ENCODE measurements at places on chromosomes 13 and 19. TPM values are rescaled to one million over a fixed set of nuclear protein-coding genes. Genes with fewer than 3 reads are reported as not detected.

- no peak for DNase-seq
Observed at GRCh38 chr13:85314686-85315085, 484.5 kb downstream of the SLITRK6 start.

- DNase-seq = no peak
Observed at GRCh38 chr19:54460230-54461005, 3.2 kb downstream of the LENG9 start.

DNA sequence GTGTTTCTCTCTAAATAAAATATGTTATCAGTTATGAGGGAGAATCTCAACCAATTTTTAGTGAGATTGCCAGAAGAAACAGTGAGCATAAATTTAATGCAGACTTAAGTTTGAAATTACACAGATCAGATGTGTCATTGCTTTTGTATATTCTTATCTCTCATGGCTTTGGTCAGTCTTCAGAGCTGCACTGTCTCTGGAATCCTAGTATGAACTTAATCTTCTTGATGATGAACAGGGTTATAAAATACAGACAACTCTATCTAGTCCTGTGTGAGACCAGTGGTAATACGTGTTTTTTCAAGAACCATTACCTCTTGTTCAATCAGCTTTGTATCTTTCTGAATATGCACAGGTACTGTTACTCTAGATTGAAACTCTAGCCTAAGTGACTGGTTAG lies 528.0 kb downstream of the DACH1 start:
- DNase-seq = no peak

DNA sequence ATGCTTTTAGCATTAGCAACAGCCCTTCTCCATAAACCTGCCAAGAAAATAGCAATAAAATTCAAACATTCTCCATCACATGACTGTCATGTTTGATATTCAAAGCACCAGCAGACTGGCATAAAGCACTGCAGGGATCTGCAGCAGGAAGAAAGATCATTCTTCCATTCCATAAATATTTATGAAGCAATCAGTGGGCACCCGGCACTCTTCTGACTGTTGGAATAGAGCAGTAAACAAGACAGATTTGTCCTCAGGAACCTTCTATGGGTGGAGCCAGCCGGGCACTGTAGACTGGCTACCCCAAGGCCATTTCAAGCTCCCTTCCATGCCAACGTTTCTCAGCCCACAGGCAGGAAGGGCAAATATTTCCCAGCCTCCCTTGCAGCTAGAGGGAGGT lies 25.5 kb downstream of the PLA2G4C start:
- DNase-seq = no peak

DNA sequence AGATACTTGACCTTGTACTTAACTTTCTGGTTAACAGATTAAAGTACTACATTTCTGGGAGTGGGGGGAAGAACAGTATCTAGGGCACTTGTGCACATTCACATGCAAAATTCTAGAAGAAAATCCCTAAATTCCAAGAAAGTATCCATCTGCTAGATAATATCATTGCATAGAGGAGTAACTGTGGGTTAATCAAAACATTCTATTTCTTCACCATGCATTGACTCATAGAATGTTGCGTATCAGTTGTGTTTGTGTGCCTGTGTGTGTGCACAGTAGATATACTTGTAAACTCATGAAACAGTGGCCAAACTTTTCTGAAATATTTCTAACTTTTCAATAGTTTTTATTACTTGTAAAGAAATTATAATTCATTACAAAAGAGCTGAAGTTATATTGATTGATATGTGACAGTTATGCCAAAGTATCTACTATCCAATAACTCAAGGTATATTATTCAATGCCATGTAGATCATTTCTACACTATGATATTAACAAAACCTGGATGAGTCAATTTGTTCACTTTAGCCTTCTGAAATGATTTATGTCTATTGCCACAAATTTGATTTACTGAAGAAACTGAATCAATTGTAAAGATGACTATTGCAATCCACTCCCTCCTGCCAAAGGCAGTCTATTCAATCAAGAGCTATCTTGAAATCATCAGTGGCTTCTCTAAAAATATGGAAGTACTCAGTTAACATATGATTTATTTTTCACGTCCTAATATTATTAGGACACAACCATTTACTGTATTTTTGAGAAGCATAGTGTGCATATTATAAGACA lies 756.7 kb upstream of the ARGLU1 start:
- DNase-seq = no peak

DNA sequence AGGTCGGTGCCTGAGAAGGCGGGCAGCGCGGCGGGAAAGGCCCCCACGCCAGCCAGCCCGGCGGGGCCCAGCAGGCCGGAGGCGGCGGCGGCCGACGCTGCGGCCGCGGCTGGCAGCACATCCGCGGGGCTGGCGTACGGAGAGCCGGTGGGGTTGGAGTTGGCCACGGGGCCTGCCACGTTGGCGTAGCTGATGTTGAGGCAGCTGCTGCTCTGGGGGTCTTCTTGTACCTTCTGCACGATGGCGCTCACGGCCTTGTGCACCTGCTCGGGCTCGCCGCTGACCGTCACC lies 25.9 kb upstream of the NANOS2 start:
- DNase-seq = no peak

- no peak for DNase-seq
Observed at GRCh38 chr13:59906413-59907049, 257.2 kb downstream of the DIAPH3 start.

- no peak for DNase-seq
Observed at GRCh38 chr13:98507282-98507797, 69.6 kb downstream of the STK24 start.

DNA sequence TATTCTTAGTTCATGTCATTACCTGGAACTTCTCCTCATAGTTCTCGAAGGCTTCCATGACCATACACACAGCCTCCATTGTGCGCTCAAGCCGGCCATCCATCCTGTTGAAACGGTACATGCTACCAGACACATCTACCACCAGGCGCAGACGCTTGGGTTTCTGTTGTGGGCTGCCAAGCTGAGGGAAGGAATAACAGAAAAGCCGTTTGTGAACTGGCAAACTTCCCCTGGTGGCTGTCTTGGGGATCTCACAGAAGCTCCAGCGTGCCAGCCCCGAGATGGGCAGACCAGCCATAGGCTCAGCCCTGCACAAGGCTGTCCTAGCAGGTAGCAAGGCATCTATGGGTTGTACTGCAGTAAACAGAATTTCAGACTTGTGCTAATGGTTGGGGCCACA lies 130.1 kb downstream of the RGCC start:
- no peak for DNase-seq

- no peak for DNase-seq
Observed at GRCh38 chr13:87535911-87536310, 135.3 kb upstream of the SLITRK5 start.

DNA sequence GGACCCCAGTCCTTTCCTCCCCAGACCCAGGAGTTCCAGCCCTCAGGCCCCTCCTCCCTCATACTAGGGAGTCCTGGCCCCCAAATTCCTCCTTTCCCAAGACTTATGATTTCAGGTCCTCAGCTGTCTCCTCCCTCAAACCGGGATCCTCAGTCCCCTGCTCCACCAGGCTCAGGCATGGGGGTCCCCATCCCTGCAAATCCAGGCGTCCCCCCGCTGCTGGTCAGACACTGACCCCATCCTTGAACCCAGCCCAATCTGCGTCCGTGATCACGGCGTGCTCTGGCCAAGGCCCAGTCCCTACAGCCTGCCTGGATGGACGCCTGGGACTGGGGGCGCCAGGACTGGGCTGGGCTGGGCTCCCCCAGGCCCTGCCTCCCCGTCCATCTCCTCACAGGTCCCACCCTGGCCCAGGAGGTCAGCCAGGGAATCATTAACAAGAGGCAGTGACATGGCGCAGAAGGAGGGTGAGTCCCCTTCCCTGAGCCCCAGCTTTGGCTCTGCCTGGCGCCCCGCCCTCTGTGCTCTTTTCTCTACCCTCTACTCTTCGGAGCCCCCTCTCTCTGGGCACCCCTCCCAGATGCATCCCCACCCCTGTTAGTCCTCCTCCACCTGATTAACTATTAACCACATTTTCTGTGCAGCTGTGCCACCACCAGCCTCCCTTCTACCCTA lies 672 bp downstream of the HPN start:
- no peak for DNase-seq

- DNase-seq = no peak
Observed at GRCh38 chr13:109422161-109422560, 364.2 kb downstream of the IRS2 start.

DNA sequence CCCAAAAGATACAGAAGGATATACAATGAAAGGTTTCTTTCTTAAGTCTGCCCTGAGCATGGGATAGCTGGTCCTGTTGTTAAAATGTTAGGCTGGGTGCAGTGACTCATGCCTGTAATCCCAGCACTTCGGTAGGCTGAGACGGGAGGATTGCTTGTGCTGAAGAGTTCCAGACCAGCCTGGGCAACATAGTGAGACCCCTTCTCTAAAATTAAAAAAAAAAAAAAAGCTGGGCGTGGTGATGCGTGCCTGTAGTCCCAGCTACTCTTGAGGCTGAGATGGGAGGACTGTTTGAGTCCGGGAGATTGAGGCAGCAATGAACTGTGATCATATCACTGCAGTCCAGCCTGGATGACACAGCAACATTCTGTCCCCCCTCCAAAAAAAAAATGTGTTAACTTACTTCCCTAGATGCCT lies 52.5 kb upstream of the SHKBP1 start:
- no peak for DNase-seq

GRCh38 chr19:54549224-54549623 lies 24.4 kb upstream of the LILRA2 start:
- no peak for DNase-seq

DNA sequence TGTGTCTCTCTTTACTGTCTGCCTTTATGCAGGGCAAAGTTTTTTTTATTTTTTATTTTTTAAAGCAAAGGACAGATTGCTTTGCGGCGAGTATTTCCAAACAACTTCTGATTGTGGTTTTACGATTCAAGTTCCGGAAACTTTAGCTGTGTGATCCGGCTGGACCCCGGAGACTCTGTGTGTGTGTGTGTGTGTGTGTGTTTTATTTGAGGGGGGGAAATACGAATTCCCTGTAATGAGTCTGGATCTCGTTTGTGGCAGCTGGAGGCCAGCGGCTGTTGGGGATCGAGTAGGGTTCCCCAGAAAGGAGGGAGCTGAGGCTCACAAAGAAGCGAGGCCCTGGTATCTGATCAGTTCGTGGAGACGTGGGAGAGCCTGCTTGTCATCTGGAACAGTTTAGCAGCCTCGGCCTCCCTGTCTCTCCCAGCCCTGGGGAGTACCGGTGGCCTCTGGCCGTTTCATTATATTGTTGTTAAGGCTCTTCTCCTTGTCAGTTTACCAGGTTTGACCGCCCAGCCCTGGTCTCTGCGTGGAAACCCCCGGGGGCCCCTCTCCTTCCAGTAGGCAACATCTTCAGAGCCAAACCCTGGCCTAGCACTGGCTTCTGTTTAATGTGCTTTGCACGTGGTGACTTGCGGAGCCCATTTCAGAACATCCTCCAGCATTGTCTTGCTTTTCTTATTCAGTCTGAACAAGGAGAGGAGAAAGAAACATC lies 1.3 kb downstream of the FARP1 start:
- DNase-seq = no peak

GRCh38 chr19:5593343-5594255 lies 25.8 kb upstream of the TINCR start:
- no peak for DNase-seq

DNA sequence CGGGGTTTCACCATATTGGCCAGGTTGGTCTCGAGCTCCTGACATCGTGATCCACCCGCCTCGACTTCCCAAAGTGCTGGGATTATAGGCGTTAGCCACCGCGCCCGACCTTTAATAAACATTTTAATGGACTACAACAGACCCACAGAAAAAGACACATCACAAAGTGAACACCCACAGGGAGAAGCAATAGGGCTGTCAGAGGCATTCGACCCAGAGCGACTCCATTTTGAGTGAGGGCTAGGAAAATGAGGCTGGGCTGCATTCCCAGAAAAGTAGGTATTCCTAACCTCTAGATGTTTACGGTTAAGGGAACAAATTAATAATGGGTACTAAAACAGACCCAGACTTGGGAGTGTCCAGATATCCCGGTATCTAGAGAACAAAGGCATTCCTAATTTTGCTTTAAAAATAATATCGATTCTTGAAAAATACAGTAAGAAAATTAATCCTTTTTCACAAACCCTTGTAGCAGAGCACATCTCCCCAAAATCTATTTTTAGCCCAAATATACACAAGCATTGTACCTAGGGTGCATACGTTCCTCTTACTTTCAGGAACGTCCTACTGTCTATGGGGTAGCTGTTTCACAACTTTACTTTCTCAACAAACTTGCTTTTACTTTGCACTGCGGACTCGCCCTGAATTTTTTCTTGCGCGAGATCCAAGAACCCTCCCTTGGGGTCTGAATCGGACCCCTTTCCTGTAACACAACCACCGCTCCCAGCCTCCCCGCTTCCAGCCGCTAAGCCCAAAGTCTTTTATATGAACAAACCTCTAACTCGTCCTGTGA lies 811 bp upstream of the ZNF8 start:
- peak; percentile 22 for DNase-seq

DNA sequence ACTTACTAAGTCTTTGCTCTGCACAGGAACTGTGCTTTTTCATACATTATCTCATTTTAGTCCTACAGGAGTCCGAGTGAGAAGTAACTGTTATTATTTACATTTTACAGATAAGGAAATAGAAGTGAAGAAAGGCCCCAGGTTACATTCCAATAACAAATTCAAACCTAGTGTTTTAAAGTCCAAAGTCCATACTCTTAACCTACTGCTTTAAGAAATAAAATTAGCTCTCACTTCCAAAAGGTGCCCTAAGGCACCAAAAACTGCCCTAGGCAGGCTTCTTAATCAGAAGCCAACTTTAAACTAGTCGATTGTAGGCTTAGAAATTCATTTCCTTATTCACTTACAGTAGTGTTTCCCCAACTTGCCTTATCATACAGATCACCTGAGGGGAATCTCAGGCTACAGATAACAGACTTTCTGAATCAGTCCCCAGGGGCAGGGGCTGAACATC lies 555.9 kb downstream of the DIAPH3 start:
- DNase-seq = no peak

- DNase-seq = no peak
Observed at GRCh38 chr19:5091018-5091683, 122.2 kb downstream of the KDM4B start.

- no peak for DNase-seq
Observed at GRCh38 chr19:44722131-44723121, 23.5 kb downstream of the CEACAM16 start.

- DNase-seq = no peak
Observed at GRCh38 chr13:77719128-77719527, 21.6 kb downstream of the SLAIN1 start.

GRCh38 chr13:111541752-111542529 lies 221.5 kb downstream of the TEX29 start:
- DNase-seq = peak; percentile 35

CEACAM7 gene
- not detected for total RNA-seq

ZNF844 gene
- 14.7 TPM for total RNA-seq

OR4F17 gene
- total RNA-seq = not detected

ZNF83 gene
- total RNA-seq = 16.8 TPM

LAIR1 gene
- 5.1 TPM for total RNA-seq

KASH5 gene
- total RNA-seq = not detected

TTYH1 gene
- total RNA-seq = 1.3 TPM

EPS8L1 gene
- 1.9 TPM for total RNA-seq

NCR1 gene
- total RNA-seq = not detected

Data from cardiac septum (tissue), 1 donor.